ENCODE measurements at places on chromosomes 7 and 10.

DNA sequence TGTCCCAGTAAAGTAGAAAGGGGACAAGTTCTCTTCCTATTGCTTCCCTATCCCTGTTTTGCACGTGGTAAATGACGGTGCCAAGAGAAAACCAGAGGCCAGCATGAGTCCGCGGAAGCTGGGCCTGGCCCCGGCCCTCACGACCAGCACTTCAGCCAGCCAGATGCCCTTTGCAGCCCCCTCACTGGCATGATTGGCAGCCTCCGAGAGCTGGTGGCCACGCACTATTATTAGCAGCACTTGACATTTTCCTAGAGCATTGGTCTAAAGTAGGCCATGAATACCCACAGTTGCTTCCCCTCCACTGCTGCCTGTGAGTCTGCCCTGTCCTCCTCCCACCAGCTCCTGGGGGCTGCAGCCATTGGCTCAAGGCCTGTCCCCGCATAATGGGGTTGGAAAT is 369.1 kb downstream of the PLXNA4 start:
- DNase-seq: no peak

- no peak for DNase-seq
Measured at GRCh38 chr7:17932770-17933169, 7.5 kb downstream of the SNX13 start.

DNA sequence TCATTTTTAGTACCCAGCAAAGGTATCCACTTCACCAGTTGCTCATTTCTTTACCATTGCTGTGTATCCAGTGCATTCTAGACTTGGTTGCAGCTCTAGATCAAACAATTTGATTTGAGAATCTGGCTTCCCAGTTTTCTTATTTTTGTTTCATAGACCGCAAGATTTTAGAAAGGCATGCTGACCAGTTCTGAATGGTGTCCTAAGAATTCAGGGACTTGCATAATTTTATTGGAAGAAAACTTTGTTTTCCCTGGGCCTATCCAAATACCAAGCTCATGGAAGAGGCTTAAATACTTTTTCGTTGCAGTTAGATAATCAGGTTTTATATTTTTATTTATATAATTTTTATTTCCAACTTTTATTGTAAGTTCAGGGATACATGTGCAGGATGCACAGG is 58.3 kb downstream of the BICC1 start:
- DNase-seq: no peak

DNA sequence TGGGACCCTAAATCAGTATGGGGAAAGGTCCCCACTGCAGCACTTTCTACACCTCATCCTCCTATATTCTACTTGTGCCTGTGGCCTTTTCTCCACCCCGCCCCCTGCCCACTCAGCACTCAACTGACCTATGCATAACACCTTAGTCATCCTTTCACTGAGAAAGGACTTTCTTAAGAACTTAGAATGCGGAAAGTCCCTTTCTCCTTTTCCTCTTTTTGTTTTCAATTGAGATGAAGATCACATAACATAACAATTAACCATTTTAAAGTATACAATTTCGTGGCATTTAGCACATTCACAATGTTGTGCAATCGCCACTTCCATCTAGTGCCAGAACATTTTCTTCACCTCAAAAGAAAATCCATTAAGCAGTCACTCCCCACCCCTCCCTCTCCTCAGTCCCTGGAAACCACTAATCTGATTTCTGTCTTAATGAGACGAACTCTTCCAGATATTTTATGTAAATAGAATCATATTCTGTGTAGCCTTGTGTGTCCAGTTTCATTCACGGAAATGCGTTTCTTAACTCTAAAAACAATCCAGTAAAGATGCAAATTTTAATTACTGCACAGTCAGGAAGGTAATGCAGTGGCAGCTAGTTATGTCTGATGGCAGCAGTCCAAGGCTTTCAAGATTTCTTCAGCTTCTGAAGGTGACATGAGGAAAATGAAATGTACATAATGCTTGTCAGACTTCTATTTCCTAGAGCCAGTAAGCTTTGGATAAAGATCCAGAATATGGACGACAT is 41.7 kb downstream of the FAS start:
- peak; percentile 32 for DNase-seq

- no peak for DNase-seq
Measured at GRCh38 chr10:5576780-5577624, 52.2 kb downstream of the CALML3 start.

DNA sequence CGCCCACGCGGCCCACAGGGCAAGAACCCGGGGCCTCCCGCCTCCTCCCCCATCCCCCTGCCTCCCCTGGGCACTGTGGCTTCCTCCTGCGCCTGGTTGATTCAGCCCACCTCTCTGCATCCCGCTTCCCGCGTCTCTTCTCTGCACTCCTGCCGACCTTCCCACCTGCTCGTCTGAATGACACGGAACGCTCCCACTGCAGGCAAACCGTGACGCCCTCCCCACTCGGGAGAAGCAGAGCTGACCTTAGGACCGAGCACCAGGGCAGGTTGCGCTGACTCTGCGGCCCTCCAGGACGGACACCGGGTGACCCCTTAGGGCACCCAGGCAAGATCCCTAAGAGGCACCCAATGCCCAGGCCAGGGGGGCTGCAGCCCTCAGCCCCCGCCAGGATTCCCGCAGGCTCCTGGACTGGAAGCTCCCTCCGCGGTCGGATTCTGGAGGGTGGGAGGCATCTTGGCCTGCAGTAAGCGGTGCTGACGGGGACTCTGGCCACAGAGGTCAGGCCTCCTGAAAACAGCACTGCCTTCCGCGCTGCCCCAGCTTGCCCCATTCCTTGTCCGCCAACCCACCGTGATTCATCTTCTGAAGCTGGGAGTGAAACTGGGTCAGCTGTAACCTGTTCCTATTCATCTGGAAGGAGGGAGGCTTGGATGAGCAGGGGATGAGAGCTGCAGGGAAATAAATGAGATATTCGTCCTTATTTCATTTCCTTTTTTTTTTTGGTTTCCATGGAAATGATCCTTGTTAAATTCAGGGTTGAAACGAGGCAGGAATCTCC is 990 bp downstream of the CALML3 start:
- no peak for DNase-seq

- DNase-seq: no peak
Measured at GRCh38 chr7:139264220-139264619, 33.2 kb downstream of the UBN2 start.

DNA sequence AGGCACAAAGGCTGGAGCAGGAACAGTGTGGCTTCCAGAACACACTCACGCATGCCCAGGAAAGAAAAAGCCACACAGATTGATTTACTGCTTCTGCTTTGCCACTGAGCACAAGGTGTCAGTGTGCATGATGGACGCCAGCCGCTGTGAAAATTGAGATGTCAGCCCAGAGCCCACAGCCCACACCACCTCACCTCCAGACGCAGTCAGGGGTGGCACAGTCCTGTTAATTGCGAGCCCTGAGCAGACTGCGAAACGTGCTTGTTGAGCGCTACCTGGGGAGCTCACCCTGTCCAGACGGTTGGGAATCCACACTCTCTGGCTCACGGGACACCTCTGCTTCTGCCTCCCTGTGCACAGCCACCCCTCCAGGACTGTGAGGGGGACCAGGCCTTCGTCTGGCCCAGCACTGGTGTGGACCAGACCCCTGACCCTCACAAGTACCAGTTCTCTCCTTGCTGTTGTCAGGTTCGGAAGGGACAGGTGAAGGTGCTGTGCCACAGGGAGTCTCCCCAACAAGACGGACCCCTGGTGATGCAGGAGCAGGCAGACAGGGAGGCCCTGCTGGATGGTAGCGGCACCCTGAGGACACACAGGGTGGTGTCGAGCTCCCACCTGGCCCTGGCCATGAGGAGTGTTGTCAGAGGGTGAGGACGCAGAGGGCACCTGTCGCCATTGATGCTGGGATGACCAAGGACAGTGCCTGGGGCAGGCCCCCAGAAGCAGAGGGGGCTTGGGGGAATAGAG is 15.3 kb downstream of the RASGEF1A start:
- no peak for DNase-seq

DNA sequence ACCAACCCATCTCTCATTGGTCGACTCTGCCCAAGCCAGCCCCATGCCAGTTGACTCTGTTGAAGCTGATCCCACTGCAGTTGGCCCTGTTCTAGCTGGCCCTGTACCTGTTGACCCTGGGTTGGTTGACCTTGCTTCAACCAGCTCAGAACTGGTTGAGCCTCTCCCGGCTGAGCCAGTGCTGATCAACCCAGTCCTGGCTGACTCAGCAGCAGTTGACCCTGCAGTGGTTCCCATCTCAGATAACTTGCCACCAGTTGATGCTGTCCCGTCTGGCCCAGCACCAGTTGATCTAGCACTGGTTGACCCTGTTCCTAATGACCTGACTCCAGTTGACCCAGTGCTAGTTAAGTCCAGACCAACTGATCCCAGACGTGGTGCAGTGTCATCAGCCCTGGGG is 7.4 kb downstream of the PPRC1 start:
- DNase-seq: no peak

GRCh38 chr7:27095050-27095896 is 527 bp downstream of the HOXA1 start:
- no peak for DNase-seq

- no peak for DNase-seq
Measured at GRCh38 chr10:100968863-100969186, 479 bp upstream of the SEMA4G start.

DNA sequence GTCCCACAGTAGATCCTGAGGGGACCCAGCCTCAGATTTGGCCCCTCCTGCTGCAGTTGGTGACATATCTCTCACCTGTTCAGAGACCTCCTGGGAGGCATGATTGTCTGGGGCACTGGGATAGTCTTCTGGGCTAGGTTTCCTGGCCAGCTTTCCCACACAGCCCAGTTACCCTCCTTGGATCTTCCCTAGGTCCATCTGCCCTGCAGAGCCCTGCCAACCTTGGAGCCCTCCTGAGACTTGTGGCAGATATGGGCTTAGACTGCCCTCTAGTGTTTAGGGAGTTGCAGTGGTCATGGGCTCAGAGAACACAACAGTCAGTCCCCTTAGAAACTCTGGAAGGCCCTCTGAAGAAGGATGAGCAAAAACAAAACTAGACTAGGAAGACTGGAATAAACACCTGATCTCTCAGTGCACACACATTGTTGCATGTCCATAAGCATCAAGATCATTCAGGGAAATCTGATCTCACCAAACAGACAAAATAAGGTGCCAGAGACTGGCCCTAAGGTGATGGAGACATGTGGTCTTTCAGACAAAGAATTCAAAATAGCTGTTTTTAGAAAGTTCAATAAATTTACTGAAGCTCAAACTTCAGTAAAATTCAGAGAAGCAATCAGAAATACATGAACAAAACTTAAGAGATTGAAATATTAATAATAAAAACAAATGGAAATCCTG is 324.6 kb downstream of the ATRNL1 start:
- DNase-seq: peak; percentile 3

GRCh38 chr10:116637830-116638229 is 17.1 kb downstream of the PNLIPRP2 start:
- DNase-seq: no peak

DNA sequence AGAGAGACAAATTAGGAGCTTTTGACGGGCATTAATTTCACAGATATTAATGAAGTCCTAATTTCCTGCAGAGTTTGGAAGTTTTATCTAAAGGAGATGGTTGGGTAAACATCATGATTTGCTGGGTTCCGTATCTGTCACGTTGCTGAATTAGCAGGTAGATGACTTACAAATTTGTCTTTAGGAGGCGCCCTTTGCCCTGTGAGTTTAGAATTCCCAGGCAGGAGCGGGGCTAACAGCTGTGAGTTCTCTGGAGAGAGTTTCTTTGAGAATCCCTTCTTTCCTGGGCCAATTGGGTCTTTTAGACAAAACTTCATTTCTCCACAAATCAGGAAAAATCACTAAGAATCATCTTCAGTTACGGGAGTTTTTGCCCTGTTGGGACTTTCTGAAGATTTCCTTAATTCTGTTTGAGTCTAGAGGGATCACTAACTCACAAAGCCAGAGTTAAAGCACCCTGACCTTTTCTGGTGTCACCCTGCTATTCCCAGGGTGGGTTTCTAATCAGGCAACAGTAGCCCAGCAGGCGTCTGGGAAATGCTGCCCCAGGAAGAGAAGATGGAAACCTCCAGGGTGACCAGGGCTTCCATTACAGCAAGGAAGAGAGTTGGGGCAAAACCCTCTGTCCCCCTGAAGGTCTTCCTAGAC is 63.7 kb downstream of the PRKCQ start:
- DNase-seq: no peak

GRCh38 chr7:66739477-66739876 is 1.1 kb upstream of the RABGEF1 start:
- DNase-seq: no peak

DNA sequence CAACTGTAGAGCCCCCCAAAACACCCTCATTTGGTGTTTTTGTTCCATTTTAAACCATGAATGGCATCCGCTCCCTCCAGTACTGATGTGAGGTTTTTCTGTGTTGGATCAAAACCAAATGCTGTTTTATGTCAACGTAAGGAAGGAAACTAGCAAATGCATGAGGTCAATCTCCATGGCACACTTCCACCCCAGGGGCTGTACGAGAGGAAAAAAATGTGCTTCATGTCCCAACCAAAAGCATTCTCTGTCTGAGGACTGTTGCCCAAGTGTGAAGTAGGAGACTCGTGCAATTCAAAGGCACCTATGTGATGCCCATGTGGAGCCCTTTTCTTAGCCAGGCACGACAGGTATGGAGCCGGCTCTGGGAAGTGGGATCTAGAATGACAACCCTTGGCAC is 180.3 kb upstream of the MKI67 start:
- DNase-seq: no peak

- DNase-seq: no peak
Measured at GRCh38 chr10:32244011-32244410, 102.9 kb downstream of the EPC1 start.
